ENCODE measurements at places on chromosomes 7 and 10.

- DNase-seq: peak; percentile 42
Measured at GRCh38 chr7:128697302-128697905, 25.3 kb downstream of the GARIN1A start.

DNA sequence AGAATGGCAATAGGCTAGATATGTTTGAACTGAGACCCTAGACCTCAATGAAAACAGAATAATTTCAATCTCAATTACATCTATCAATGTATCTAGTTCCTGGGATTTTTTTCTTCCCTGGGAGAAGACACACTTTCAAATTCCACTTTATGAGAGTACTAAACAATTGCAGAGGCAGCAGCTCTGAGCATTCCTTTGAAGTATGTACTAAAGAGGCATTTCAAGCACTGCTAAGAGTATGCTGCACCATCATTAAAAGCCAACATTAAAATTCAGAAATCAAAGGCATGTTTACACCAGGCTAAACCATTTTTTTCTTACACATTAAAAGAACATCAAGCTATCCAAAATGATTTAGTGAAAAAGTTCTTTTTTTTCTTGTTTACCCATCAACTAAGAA is 297.9 kb upstream of the CACNA2D1 start:
- DNase-seq: no peak

GRCh38 chr7:27699751-27700150 is 37.1 kb upstream of the HIBADH start:
- no peak for DNase-seq

DNA sequence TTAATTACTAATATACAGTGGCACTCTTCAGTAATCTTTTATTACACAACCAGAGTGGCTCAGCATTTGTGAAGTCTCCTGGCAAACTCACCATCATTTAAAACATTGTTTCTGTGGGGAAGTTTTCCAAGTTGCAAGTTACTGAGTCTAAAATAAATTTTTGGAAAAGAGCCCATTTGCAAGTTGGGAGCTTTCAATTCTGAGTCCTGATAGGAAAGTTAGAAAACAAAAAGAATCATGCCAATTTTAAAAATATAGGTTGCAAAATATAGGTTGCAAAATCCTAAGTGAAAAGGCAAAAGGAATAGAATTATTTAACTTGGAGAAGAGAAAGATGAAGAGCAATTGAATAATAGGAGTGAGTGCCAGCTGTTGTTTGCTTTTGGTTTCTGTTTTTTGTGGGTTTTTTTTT is 378.8 kb upstream of the C7orf33 start:
- no peak for DNase-seq

DNA sequence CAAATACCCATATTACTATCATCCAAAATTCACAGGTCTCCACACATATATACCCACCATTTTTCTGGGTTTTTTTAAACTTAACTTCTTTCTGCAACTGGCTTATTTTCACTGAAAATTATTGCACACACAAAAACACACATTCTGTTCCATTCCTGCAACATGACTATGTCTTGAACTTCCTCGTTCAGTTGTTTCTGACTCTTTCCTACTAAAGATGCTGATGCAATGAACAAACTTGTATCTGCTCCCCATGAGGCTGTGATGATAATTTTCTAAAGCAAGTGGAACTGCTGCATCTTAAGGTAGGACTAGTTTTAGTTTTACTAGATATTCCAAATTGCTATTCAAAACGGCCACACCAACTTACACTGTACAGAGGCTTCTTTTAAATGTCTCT is 77.7 kb downstream of the OSBPL3 start:
- no peak for DNase-seq

GRCh38 chr7:142709921-142710320 is 39.4 kb upstream of the PRSS1 start:
- no peak for DNase-seq

DNA sequence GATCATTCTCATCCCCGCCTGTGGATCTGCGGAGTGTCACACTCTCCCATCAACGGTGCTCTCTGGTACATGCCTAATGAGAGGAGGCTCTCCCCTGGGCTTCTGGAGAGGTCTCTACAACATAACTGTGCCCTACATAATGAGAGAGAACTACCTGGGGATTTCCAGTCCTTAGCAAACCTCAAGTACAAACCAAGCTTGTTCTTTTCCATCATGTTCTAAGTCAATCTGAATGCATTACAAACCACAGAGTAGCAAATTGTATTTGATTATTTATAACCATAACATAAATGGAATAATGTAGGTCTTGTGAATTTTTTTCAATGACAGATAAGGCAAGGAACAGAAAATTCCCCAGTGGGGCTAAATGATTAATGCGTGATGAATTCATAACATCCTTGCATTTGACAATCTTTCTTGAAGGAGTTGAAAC is 412.4 kb upstream of the NRP1 start:
- DNase-seq: no peak

GRCh38 chr7:1947586-1948217 is 277.6 kb downstream of the ELFN1 start:
- DNase-seq: no peak

GRCh38 chr7:151900986-151901621 is 24.2 kb upstream of the PRKAG2 start:
- no peak for DNase-seq

DNA sequence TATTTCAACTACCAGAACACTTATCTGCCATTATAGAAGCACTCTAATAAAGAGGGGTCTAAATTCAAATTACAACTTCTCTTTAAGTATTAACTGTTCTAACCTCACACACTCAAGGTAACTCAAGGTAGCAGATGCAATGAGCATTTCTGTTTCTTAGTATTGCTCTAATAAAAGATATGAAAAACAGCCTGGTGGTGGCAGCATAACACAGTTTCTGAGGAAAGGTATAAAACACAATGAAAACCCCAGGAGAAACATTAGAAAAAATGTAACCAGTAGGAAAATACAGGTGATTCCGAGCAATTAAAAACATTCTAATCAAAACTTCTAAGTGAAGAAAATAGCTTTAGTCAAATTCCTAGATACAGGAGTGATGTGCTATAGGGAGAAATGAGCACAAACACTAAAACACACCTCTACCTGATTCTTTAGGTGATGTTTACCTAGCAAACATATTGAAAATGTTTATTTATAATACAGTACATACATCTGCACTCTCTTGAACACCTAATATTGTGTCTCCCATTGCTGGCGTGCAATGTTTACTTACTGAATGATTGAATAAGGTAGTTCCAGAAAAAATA is 3.5 kb downstream of the MKRN1 start:
- DNase-seq: no peak

DNA sequence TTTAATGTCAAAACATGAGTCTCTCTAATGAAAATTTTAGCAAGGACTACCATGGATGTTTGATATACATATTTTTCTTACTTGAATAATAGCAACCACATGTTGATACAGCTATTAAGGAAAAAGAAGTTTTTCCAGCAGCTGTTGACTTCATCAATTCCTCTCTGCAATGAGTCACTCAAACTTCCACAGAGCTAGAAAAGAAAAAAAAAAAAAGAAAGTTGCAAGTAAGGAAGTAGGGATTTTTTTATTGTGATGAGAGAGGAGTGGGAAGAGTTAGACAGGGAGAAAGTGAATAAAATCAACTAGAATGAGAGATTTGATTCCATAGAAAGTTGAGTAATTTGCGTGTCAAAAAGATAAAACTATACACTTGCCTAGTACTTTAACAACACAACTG is 46.2 kb downstream of the CAV1 start:
- no peak for DNase-seq

- DNase-seq: no peak
Measured at GRCh38 chr7:44445986-44446671, 44.3 kb downstream of the NUDCD3 start.

DNA sequence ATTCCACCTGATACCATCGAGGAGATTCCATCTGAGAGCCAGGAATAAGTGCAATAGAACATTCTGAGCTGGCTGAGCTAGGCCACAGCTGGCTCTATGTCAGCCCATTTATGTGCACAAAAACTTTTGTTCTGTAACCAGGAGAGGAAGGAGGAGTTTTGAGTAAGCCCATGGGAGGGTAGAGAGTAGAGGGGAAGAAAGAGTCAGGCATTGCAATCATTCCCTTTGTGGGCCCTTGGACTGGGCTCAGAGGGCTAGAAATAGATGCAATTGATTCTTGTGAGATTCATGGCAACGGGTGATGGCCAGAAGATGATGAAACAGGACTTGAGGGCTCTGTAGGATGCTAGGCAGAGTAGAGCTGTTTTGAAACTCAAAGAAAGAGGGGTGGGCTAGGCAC is 104.6 kb upstream of the KIF5B start:
- no peak for DNase-seq

DNA sequence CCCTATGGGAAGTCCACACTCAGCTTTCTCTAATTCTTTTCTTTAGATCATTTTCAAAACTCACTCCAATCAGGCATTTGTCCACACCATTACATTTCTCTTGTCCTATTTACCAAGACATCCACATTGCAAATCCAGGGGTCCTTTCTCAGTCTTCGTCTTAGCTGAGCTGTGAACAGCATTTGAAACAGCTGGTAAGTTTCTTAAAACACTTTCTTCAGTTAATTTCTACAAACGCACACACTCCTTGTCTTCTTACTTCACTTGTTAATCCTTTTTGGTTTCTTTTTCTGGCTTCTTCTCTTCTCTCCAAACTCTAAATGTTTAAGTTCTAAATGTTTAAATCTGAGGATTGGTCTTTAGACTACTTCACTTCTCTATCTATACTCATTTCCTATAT is 769.3 kb downstream of the PHTF2 start:
- no peak for DNase-seq

DNA sequence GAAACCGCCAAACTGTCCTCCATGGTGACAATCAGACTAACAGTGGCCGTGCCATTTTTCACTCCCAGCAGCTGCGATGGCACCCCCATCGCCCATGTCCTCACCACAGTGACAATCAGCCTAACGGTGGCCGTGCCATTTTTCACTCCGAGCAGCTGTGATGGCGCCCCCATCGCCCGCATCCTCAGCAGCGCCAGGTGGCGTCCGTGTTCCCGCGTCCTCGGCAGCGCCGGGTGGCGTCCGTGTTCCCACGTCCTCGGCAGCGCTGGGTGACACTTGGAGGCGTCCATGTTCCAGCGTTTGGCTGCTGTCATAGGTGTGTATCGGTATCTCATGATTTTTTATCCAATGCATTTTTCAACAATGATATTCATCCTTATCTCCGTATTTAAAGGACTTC is 267.3 kb downstream of the PTPRN2 start:
- no peak for DNase-seq

DNA sequence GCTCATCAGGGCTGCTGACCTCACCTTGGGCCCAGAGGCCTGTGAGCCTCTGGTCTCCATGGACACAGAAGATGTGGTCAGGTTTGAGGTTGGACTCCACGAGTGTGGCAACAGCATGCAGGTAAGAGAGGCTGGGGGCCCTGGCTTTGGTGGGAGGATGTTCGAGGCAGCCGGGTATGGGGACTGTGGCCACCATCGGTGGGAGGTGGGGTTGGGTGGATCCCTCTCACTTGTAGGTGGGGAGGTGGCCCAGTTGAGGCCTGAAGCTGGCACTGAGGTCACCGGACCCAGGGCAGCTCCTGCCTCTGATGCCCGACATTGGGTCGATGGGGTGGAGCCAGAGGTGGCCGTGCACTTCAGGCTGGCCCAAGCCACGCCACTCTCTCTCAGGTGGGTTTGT is 406 bp downstream of the ZP3 start:
- no peak for DNase-seq

GRCh38 chr10:15563246-15563645 is 156.5 kb downstream of the ITGA8 start:
- no peak for DNase-seq

GRCh38 chr7:138886501-138886917 is 88.5 kb upstream of the ATP6V0A4 start:
- DNase-seq: peak; percentile 48

- no peak for DNase-seq
Measured at GRCh38 chr10:97412891-97413304, 11.8 kb upstream of the RRP12 start.

GRCh38 chr10:96794836-96795733 is 37.0 kb upstream of the LCOR start:
- no peak for DNase-seq

All from GM18507 (cell line).